ENCODE measurements at places on chromosomes 3 and 15. TPM values are rescaled to one million over a fixed set of nuclear protein-coding genes. Genes with fewer than 3 reads are reported as not detected.

GRCh38 chr3:127949446-127950055, 34.5 kb downstream of the KBTBD12 start:
- no peak for DNase-seq

GRCh38 chr15:65921780-65922179, 52.5 kb downstream of the RAB11A start:
- no peak for DNase-seq

- no peak for DNase-seq
Measured at GRCh38 chr3:46280105-46280797, 38.0 kb downstream of the CCR3 start.

GRCh38 chr15:60001610-60002527, 2.2 kb upstream of the FOXB1 start:
- no peak for DNase-seq

DNA sequence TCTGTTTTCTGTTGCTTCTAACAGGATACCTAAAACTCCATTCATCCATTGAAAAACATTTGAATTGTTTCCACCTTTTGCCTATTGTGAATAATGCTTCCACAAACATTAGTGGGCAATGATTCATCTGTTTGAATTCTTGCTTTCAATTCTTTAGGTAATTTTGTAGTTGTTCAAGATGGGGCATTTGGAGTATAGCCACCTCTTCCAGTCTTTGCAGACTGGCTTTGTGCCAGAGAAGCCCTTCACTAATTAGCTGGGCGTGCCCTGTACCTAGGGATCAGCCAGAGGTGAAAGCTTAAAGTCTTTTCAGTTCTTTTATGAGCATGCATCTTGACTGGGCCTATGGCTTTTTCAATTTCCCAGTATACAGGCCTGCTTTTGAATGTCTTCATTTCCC, 10.9 kb downstream of the RTP1 start:
- no peak for DNase-seq

DNA sequence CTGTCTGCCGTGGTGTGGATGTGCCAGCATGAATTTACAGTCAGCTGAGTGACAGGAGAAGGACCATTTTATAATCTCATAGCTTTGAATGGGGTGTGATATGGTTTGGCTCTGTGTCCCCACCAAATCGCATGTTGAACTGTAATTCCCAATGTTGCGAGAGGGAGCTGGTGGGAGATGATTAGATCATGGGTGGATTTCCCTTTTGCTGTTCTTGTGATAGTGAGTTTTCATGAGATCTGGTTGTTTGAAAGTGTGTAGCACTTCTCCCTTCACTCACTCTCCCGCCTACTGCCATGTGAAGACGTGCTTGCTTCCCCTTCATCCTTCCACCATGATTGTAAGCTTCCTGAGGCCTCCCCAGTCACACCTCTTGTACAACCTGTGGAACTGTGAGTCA, 111.9 kb upstream of the CHD2 start:
- DNase-seq = no peak

GRCh38 chr15:25169318-25169717, 214.5 kb downstream of the SNRPN start:
- no peak for DNase-seq

DNA sequence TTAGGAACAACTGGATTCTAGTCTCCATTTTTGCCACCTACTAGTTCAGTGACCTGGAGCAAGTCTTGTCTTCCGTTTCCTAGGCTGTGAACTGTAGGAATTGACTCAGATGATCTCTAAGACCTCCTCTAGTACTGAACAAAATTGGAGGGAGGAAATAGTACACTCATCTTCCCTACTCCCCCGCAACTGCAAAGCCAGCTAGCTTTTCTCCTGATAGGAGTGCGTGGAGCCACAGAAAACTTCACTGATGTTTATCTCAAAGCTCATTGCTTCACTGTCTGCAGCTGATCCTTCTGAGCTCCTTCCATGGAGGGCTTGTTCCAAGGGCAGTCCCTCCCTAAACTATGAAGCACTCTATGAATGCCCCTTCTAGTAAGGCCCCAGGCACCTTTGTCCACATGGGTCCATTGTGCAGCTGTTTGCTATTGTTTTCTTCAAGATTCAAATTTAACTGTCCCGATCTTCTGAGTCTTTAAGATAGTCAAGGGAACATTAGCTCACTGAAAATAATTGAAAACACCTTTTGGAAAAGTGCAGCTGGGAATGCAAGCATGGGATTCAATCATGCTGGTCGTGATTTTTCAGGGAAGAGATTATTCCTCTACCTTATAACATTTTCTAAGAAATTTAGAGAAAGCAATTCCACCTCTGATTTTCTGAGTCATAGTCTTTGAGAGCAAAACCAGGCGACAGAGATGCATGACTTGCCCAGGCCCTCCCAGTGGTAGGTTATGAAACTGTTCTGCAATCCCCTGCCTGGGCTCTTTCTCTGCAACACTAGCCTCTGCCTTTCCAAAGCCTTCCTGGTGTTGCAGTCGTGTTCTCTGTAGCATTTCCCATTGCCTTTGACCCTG, 24.3 kb downstream of the FILIP1L start:
- peak; percentile 41 for DNase-seq

DNA sequence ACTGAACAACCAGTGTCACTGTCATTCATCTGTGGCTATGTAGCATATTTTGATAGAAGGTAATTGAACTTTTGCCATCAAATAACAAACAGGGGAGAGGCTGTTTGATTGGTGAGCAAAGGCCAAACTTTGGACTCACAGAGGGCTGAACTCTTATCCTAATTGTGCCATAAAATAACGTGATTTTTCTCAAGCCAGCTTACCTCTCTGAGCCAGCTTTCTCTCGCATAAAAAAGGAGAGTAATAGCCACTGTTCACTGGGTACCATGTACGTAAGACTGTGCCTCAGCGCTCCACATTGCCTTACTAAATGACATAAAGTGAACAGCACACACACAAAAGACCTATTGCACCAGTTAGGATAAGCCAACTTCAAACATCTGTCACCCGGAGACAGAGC, 216.9 kb downstream of the LRTM1 start:
- DNase-seq = no peak

GRCh38 chr3:79358327-79358726, 409.5 kb downstream of the ROBO1 start:
- DNase-seq = no peak

GRCh38 chr15:40956541-40956982, 3.3 kb downstream of the CHAC1 start:
- DNase-seq = no peak

DNA sequence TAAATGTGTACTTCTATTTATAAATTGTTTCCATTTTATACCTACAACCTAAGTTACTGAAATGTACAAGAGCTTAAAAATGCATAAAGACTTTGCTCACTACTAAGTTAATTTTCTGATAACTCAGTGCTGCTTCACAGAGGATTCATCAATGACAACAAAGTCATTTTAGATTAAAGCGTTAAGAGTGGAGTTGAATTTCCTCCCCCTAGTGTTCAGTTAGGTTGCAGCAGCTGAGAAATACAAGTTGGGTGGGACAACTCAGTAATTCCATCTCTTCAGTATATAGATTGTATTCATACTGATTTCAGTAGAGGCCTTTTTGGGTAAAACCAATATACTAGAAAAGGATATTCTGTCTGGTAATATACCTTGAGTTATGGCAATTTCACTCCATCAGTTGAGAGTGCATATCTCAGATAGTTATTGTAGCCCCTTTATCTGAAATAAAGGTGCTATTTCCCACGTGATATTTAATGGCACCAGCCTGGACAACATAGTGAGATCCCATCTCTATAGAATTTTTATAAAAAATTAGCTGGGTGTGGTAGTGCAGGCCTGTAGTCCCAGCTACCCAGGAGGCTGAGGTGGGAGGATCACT, 6.9 kb upstream of the RPL35A start:
- peak; percentile 55 for DNase-seq

DNA sequence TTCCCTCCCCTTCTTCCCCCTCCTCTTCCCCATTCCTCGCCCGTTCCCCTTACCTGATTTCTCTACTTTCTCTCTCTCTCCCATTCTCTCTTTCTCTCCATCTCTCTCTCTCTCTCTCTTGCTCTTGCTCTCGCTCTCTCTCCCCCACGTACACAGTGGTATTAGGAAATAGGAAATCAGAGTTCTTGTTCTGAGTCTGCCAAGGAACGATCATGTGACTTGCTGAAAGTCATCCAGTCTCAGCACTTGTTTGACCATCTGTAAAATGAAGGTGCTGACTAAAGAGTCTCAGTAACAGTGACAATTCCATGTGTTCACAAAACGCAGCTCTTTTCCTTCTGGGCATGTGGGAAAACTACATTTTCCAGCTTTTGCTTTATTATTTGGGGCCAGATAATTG, 445.0 kb upstream of the TGFBR2 start:
- DNase-seq = no peak

DNA sequence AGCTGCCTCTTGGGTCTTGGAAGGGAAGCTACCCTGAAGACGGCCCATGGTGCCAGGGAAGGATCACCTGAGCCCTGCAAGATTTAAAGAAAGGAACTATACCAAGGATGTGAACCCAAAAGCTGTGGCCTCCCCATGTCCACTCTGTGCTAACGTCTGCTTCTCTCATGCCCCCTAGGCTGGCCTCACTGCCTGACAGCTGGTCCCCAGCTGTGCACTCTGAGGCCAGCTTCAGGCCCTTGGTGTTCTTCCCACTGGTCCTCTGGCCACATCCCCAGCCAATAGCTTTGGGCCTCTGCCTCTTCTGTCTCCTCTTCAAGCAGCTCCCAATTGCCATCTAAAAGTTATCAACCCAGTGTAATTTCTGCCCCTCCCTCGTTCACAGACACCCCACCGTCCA, 5.2 kb upstream of the LRRK1 start:
- DNase-seq = no peak

CFAP91 gene
- 0.22 TPM for total RNA-seq

KNG1 gene
- not detected for total RNA-seq

BLM gene
- total RNA-seq = 1.6 TPM

AHSG gene
- not detected for total RNA-seq
